Natural killer cell (primary cell): ENCODE measurements at places on chromosomes 16 and 17. TPM values are rescaled to one million over a fixed set of nuclear protein-coding genes. Genes with fewer than 3 reads are reported as not detected.

GRCh38 chr16:17339764-17340541 is 130.8 kb downstream of the XYLT1 start:
- no peak for DNase-seq

- no peak for DNase-seq
Observed at GRCh38 chr17:75773808-75774470, 8.9 kb upstream of the GALK1 start.

DNA sequence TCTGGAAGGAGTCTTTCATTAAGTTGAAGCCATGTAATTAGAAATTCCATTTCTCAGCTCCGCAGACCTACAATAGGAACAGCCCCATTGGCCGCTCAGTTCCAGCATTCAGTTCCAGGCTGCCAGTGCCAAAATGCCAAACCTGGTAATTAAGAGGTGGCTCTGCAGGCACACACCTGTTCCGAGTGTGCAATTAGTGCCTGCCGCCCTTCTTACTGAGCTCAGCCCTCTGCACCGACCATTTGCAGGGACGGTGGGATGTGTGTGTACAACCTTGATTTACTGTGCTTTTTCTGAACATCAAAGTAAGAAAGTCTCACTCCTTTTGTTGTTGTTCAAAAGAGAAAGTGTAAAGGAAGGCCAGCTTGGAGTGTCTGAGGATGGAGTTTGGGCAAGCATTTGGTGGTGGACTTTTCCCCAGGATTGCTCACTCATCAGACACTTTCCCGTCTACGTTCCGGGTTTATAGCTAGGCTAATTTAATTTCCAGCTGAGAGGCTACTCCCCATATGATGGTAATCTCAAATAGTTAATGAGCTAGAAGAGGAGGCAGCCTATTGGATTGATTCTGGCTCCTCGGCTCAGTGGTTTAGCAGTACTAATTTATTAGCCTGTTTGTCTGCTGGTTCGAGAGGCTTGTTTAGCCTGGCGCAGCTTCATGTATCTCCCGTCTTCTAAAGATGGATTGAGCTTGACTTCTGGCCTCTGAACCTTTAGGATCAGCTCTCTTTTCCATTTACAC is 20.0 kb downstream of the HS3ST3B1 start:
- DNase-seq, result no peak

DNA sequence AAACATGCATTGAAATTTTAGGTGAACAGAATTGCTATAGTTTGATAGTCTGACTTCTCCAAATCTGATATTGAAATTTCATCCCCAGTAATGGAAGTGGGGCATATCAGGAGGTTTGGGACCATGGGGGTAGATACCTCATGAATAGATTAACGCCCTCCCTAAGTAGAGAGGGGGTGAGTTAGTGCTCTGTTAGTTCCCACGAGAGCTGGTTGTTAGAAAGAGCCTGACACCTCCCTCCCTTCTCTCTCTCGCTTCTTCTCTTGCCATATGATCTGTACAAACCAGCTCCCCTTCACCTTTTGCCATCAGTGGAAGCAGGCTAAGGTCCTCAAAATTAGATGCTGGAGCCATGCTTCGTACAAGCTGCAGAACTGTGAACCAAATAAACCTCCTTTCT is 78.8 kb downstream of the BRIP1 start:
- no peak for DNase-seq

DNA sequence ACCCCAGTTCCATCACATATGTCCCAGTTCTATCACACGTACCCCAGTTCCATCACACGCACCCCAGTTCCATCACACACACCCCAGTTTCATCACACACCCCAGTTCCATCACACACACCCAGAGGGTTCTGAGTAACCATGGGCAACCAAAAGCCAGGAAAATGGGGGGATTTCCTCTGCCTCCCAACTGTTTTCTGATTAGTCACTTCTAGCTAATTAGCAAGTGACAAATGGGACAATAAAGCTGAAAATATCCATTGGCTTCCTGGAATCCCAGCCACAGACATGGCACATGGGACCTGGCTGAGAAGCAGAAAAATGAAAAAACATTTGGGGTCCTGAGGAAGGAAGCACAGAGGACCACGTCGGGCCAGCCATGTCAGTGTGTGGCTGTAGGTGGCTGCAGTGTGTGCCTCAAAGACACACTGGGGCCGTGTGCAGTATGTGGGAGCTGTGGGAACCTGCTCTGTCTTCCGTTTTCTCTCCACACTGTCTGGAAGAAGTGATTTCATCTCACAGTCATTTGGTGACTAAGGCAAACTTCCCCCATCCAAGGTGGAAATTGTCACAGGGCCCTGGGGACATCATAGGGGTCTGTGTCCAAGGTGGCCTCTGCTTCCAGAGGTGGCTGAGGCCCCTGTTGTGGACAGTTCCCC is 106.7 kb downstream of the CMIP start:
- no peak for DNase-seq

KRTAP4-1 gene
- not detected for total RNA-seq

ACSM2A gene
- not detected for total RNA-seq

DNA sequence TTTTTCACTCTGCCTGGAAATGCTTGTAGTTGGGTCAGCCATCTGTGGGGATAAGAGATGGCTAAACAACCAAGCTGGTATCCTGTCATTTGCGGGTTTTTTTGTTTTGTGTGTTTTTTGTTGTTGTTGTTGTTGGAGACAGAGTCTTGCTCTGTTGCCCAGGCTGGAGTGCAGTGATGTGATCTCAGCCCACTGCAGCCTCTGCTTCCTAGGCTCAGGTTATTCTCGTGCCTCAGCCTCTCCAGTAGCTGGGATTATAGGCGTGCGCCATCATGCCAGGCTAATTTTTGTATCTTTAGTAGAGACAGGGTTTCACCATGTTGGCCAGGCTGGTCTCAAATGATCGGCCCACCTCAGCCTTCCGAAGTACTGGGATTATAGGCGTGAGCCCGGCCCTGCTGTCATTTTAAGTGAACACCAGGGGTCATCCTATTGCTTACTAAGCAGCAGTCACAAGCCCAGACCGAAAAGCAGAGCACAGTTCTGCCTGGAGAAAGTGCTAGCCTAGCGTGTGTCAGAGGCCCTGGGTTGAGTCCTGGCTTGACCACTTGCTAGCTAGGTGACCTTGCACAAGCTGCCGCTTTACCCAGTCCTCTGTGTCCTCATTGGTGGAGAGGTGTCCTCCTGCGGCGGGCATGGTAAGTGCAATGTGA is 4.6 kb downstream of the SMCR8 start:
- DNase-seq, result peak; percentile 30

GRCh38 chr17:19386974-19387920 is at the start of gene MFAP4:
Gene MFAP4 (minus strand): TSS chr17:19387190. CDS start chr17:19387155, 35 bp downstream.
- no peak for DNase-seq

- DNase-seq, result no peak
Observed at GRCh38 chr17:76988796-76989195, 120.6 kb downstream of the MGAT5B start.

NBR1 gene
- total RNA-seq, result 67.0 TPM

DNA sequence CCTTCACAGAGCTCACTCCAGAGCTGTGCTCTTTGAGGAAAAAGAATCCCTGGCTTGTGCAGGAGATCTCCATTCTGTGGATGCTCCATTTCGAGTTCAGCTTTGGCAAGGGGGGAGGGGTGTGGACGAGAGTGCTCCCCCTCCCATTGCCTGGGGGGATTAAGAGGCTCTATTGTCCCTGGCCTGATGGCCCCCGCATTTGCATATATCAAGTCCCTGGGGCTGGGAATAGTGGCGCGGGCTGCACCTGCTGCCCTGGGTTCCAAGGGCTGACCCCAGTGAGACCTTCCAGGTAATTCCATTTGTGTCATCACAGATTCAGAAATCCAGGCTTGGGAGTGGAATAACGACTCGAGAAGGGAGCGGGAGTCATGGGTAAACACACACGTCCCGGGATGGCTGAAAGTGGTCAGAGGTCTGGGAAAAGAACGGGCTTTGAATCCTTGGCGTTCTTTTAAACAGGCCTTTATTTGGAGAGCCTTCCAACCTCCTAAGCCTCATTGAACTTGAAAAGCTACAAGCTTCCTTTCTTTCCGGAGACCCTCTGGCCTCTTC is 479.3 kb downstream of the HS3ST3B1 start:
- no peak for DNase-seq

DNA sequence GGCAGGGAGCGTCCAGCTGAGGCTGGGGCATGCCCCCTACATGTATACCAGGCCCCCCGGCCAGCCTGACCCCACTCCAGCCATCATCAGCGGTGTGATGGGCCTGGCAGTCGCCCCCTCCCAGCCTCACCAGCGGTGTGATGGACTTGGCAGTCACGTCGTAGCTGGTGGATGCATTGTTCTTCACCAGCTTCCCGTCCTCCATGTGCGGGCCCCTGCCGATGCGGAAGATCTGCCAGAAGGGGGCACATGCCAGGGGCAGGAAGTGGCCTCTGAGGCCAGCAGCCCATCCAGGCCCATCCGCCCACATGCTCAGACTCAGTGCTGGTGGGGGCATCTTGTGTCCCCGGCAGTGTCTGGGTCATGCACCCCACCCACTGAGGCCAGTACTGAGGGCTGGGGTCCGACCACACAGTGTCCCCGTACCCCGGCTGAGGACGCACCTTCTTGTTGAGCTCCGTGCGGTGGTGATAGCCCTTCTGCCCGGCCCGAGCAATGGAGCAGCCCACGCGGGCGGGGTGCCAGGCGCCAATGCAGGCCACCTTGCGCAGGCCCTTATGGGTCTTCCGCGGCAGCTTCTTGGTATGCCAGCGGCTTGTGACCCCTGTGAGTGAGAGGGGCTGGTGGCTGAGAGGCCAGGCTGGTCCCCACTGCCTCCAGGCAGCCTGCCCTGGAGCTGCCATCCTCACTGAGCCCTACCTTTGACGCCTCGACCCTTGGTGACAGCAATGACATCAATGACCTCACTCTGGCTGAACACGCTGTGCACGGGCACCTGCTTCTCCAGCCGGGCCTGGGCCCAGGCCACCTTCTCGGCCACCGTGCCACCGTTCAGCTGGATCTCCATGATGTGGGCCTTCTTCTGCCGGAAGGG is 3.7 kb upstream of the MSRB1 start:
- DNase-seq, result no peak
